Transverse colon (tissue), 4 donors: ENCODE measurements at places on chromosomes 3 and 15. TPM values are rescaled to one million over a fixed set of nuclear protein-coding genes. Genes with fewer than 3 reads are reported as not detected.

DNA sequence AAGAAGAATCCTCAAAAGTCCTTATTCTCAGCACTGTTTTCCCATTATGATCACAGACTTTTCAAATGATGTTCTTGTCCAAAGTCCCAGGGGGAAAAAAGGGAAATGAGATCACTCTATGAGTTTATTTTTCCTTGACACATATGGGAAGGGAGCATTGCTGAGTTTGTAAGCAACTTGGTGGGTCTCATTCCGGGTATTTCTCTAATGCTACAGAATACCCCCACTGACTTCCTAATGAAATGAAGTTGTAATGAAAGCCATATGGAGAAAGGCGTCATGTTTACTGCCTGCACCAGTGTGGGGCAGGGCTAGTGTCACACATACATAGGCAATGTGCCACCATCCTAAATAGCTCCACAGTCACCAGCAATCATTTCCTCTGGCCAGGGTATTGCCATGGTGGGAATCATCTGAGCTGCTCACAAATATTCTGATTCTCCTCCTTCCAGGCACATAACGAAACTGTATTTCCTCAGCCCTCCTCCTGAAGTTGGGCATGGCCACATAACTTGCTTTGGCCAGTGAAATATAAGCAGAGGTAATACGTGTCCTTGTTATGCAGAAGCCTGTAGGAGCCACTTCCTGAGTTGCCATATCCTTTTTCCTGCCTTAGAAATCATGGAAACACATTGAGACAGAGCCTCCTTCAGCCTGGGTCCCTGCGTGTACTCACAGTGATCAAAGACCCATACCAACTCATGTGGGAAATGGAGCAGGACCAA, 41.0 kb upstream of the C15orf61 start:
- H3K27ac ChIP-seq, result no peak overlapping the region
- no peak overlapping the region for H3K4me3 ChIP-seq
- no peaks in the 10 kb centered on the region for H3K27me3 ChIP-seq
- no peaks in the 10 kb centered on the region for H3K36me3 ChIP-seq

- no peak overlapping the region for H3K4me3 ChIP-seq
- H3K27me3 ChIP-seq, result peaks cover 8% of the 10 kb centered on the region
- H3K36me3 ChIP-seq, result no peaks in the 10 kb centered on the region
- H3K4me1 ChIP-seq, result peaks cover 16% of the 10 kb centered on the region
- no peak overlapping the region for H3K27ac ChIP-seq
These were observed 26.8 kb downstream of the FBXW12 start for GRCh38 chr3:48398701-48399386.

- H3K27me3 ChIP-seq, result no peaks in the 10 kb centered on the region
- H3K4me3 ChIP-seq, result no peak overlapping the region
- H3K27ac ChIP-seq, result no peak overlapping the region
- no peaks in the 10 kb centered on the region for H3K36me3 ChIP-seq
- no peaks in the 10 kb centered on the region for H3K4me1 ChIP-seq
- no peak for DNase-seq
These were observed 873.1 kb downstream of the NSUN3 start for GRCh38 chr3:94935738-94936580.

DNA sequence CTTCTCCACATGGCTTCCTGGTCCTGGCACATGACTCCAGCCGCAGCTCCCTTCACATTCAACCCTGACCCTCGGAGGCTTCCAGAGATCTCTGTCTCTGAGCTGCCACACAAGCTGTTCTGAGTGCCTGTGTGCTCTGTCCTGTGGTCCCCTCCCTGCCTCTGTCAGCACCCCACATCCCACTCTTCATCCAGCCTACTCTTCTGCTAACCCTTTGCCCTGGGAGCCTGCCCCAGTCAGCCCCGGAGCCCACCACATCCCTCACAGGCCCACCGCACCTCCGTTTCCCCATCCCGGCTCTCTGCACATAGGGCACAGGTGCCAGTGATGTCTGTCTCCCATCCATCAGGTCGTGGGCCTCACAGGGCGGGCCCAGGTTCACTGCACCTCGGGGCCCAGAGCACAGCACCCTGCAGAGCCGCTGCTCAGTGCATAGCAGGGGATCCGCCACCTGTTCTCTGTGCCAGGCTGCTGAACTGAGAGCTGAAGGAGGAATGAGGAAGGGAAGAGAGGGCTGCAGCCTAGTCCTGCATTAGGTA, 133.6 kb downstream of the UACA start:
- no peak overlapping the region for H3K27ac ChIP-seq
- H3K36me3 ChIP-seq, result no peaks in the 10 kb centered on the region
- no peak for DNase-seq
- H3K4me1 ChIP-seq, result no peaks in the 10 kb centered on the region
- no peak overlapping the region for H3K4me3 ChIP-seq
- H3K27me3 ChIP-seq, result no peaks in the 10 kb centered on the region

GRCh38 chr3:149599236-149599635, 58.6 kb downstream of the WWTR1 start:
- no peak overlapping the region for H3K4me3 ChIP-seq
- peaks cover 40% of the 10 kb centered on the region for H3K4me1 ChIP-seq
- no peaks in the 10 kb centered on the region for H3K36me3 ChIP-seq
- H3K27me3 ChIP-seq, result no peaks in the 10 kb centered on the region

GRCh38 chr3:44832965-44833364, 28.7 kb upstream of the TMEM42 start:
- no peak overlapping the region for H3K27ac ChIP-seq
- H3K4me1 ChIP-seq, result no peaks in the 10 kb centered on the region
- H3K4me3 ChIP-seq, result no peak overlapping the region

GRCh38 chr15:42065468-42065867, 28.9 kb downstream of the PLA2G4D start:
- no peaks in the 10 kb centered on the region for H3K27me3 ChIP-seq
- no peak overlapping the region for H3K4me3 ChIP-seq
- H3K4me1 ChIP-seq, result no peaks in the 10 kb centered on the region
- no peak for DNase-seq
- no peak overlapping the region for H3K27ac ChIP-seq
- H3K36me3 ChIP-seq, result no peaks in the 10 kb centered on the region

DNA sequence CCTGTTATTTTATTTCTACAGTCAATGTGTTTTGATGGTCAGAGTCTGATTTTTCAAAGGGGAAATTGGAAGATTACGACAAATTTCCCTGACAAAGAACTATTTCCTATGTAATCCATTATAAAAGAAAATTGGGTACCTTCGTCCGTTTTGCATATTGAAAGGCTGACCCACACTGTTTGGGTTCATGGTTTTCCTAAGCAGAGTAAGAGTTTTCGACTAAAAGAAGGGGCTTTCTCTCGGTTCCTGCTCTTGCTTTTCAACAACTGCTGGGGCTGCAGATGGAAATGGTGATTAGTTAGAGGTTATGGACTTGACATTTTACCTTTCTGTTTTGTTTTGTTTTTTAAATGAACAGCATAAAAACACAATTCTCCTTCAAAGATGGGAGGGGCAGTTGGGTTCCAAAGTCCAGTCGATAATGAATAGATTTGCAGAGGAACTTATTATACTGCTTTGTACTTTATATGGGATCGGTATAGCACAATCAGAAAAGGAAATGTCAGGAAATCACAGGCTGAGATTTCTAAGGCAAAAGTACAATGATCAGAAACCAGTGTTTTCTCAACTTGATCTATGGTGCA, 978 bp downstream of the KCNMB2 start:
- DNase-seq, result no peak
- peaks cover 9% of the 10 kb centered on the region for H3K4me1 ChIP-seq
- no peak overlapping the region for H3K27ac ChIP-seq
- peak overlapping the region; percentile 35 for H3K4me3 ChIP-seq
- H3K36me3 ChIP-seq, result no peaks in the 10 kb centered on the region

DNA sequence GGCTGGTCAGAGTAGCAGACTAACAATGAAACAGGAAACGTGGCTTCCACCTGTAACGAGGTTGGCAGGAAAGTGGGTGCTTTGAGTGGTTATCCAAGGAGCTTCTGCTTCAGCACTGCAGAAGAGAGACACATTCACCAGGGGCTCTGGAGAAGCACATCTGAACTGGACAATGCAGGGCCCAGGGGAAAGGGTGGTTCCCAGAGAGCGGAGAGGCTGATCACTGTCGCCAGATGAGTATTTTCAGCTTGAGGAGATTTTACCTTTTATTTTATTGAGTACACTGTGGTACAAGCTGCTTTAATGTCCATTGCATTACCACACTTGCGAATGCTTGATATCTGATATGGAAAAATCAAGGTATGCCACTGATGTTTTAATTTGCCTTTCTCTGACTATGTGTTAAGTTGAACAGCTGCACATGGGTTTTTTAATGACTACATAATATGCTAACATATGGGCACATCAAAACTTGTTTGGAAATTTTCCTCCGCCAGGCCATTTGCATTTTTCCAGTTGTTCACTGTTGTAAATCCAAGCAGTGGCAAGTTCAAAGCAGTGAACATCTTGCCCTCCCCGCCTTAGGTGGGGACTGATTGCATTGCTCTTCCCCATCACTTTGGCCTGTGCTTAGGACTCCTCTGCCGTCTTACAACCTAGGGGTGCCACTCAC, 52.1 kb downstream of the LRTM1 start:
- no peak overlapping the region for H3K4me3 ChIP-seq
- no peaks in the 10 kb centered on the region for H3K36me3 ChIP-seq
- no peak for DNase-seq
- H3K27ac ChIP-seq, result no peak overlapping the region
- H3K27me3 ChIP-seq, result no peaks in the 10 kb centered on the region

- no peaks in the 10 kb centered on the region for H3K27me3 ChIP-seq
- no peaks in the 10 kb centered on the region for H3K36me3 ChIP-seq
- no peak overlapping the region for H3K27ac ChIP-seq
- no peak overlapping the region for H3K4me3 ChIP-seq
These were observed 119.0 kb downstream of the GOLIM4 start for GRCh38 chr3:167976516-167977361.

GRCh38 chr3:120678331-120678947, 3.6 kb downstream of the HGD start:
- H3K36me3 ChIP-seq, result no peaks in the 10 kb centered on the region
- H3K4me3 ChIP-seq, result no peak overlapping the region
- H3K27me3 ChIP-seq, result no peaks in the 10 kb centered on the region
- peak overlapping the region; percentile 73 for H3K27ac ChIP-seq

The LRRC2 gene
- not detected for total RNA-seq

The GABRG3 gene
- not detected for total RNA-seq

The AGBL1 gene
- total RNA-seq, result not detected

The TM4SF4 gene
- 3.1 TPM for total RNA-seq

The IGF1R gene
- total RNA-seq, result 52.1 TPM
